CD4-positive, CD25-positive, alpha-beta regulatory T cell (primary cell): ENCODE measurements at places on chromosomes 7 and 10.

DNA sequence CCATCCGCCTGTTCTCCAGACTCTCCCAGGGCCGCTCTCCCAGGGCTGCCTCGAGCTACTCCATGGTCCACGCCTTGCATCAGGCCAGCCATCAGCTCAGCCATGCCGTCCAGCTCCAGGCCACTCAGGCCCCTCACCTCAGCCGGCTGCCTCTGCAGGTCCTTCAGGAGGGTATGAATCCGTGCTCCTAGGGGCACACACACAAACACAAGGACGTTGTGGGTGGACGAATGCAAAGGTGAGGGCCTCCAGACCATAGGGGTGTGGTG lies 449.4 kb downstream of the PTPRN2 start:
- H3K27me3 ChIP-seq, result no peaks in the 10 kb centered on the region
- DNase-seq, result no peak
- no peak overlapping the region for H3K4me3 ChIP-seq
- H3K36me3 ChIP-seq, result no peaks in the 10 kb centered on the region
- no peak overlapping the region for H3K27ac ChIP-seq

DNA sequence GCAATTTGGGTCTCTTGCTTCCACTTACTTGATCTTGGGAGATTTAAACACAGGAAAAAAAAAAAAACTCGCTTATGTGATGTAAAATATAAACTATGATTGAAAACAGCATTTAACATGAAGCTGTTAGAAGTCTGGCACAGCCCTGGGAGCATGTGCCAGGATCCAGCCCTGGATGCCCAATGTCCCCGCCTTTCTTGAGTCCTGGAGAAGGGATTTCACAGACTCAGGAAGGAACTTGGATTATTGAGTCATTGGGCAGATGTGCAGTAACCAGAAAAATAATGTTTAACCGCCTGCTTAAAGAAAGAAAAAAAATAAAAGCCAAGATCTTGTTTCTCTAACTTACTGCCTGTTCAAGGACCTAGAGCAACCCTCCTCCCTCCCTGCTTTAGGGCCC lies 3.7 kb upstream of the JCAD start:
- no peak for DNase-seq
- H3K4me3 ChIP-seq, result no peak overlapping the region
- H3K27ac ChIP-seq, result no peak overlapping the region
- H3K36me3 ChIP-seq, result no peaks in the 10 kb centered on the region
- H3K4me1 ChIP-seq, result peaks cover 4% of the 10 kb centered on the region

- H3K4me1 ChIP-seq, result no peaks in the 10 kb centered on the region
- H3K27ac ChIP-seq, result no peak overlapping the region
- no peak for DNase-seq
- no peak overlapping the region for H3K4me3 ChIP-seq
- H3K36me3 ChIP-seq, result no peaks in the 10 kb centered on the region
- H3K27me3 ChIP-seq, result no peaks in the 10 kb centered on the region
These were observed 377.3 kb upstream of the STEAP1 start for GRCh38 chr7:89776980-89777379.

GRCh38 chr7:33789871-33790630 lies 115.3 kb upstream of the BMPER start:
- no peaks in the 10 kb centered on the region for H3K27me3 ChIP-seq
- no peaks in the 10 kb centered on the region for H3K4me1 ChIP-seq
- no peaks in the 10 kb centered on the region for H3K36me3 ChIP-seq
- no peak overlapping the region for H3K4me3 ChIP-seq
- H3K27ac ChIP-seq, result no peak overlapping the region
- no peak for DNase-seq

DNA sequence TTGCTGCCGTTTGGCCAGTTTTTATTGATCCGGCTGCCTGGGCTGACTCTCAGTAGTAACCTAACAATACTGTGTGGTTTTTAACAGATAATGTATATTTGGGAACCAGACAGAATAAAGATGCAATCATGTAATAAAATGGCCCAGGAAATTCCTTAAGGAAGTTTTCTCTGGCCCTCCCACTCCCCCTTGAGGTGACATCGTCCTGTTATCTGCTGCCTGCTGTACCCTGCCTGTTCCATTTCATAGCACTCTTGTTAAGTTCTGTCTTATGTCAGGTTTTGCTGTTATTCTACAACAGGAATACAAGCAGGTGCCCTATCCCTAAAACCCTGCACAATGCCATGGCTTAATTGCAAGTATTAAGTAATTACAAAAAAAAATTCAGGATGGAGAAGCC lies 12.5 kb downstream of the ITGB8 start:
- H3K36me3 ChIP-seq, result no peaks in the 10 kb centered on the region
- H3K27ac ChIP-seq, result no peak overlapping the region
- H3K4me3 ChIP-seq, result no peak overlapping the region
- DNase-seq, result no peak

- peaks cover 71% of the 10 kb centered on the region for H3K4me1 ChIP-seq
- no peaks in the 10 kb centered on the region for H3K36me3 ChIP-seq
These were observed 12.4 kb upstream of the GSTK1 start for GRCh38 chr7:143250822-143251221.

DNA sequence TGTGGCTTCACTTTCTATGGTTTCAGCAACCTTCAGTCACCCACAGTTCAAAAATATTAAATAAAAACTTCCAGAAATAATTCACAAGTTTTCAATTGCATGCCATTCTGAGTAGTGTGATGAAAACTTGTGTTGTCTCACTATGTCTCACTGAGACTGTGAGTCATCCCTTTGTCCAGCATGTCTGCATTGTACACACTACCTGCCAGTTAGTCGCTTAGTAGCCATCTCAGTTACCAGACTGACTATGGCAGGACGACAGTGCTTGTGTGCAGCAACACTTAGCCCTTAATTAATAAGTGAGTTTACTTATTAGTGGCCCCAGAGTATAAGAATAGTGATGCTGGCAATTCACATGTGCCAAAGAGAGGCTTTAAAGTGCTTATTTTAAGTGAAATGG lies 22.5 kb downstream of the CCDC186 start:
- H3K27me3 ChIP-seq, result no peaks in the 10 kb centered on the region
- no peak for DNase-seq
- peaks cover 66% of the 10 kb centered on the region for H3K36me3 ChIP-seq
- H3K27ac ChIP-seq, result no peak overlapping the region
- no peaks in the 10 kb centered on the region for H3K4me1 ChIP-seq
- H3K4me3 ChIP-seq, result no peak overlapping the region

DNA sequence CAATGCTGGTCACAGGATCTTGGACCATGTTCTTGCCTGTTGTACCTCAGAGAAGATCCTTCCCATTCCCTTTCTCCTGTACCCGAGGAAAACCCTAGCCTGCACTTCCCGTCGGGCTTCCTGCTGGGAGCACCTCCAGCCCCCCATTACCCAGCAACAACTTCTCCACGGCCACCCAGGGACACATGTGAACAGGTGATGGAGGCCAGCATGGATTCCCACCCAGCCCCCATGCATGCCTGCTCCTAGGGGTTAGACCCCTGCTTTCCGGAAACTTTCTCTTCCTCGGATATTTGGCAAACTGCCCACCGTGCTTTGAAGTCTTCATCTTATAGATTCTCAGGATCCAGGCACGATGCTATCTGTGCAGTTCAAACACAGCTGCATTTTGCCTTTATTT lies 67.3 kb downstream of the CALML3 start:
- H3K4me3 ChIP-seq, result no peak overlapping the region
- H3K4me1 ChIP-seq, result no peaks in the 10 kb centered on the region
- no peaks in the 10 kb centered on the region for H3K36me3 ChIP-seq
- no peak for DNase-seq
- H3K27ac ChIP-seq, result no peak overlapping the region

DNA sequence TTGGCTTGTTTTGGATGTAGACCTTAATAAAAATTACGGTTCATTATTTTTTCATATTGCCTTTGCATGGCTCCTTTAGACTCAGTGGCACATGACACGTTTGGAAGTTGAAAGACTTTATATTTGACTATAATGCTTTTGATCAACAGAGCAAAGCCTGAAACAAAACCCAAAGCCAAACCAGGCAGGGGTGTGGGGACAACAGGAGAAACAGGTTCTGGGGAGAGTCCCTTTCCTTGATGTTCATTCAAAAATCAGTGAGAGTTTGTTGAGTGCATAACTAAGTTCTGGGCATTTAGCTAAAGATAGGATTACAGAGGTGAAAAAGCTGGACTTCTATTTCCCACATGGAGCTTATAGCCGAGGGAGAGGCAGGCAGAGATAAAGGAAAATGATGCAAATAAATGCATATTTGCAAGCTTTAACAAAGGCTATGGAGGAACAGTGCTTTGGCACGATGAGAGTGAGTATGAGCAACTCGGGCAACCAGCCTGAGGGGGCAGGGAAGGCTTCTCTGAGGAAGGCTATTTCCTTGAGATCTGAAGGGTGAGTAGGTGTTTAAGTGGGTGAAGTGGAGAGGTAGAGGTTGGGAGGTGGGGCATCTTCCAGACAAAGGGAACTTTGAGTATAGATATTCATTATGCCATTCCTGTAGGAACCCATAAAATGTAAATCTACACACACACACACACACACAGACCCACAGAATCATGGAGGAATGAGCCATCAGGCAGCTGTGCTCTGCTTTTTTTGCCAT lies 34.5 kb upstream of the PDZD8 start:
- peaks cover 5% of the 10 kb centered on the region for H3K27me3 ChIP-seq
- H3K4me1 ChIP-seq, result no peaks in the 10 kb centered on the region
- H3K4me3 ChIP-seq, result no peak overlapping the region
- H3K27ac ChIP-seq, result no peak overlapping the region
- DNase-seq, result no peak

DNA sequence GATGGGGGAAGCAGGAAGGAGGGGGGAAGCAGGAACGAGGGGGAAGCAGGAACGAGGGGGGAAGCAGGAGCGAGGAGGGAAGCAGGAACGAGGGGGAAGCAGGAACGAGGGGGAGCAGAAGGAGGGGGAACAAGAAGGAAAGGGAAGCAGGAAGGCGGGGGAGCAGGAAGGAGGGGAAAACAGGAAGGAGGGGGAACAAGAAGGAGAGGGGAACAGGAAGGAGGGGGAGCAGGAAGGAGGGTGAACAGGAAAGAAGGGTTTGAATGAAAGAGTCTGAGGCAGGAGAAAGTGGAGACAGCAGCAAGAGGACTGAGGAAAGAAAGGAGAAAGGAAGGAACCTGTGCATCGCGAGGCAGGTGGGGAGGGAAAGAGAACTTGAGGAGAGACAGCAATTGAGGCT lies 256.6 kb downstream of the PTEN start:
- no peak overlapping the region for H3K27ac ChIP-seq
- H3K4me1 ChIP-seq, result peaks cover 29% of the 10 kb centered on the region
- no peaks in the 10 kb centered on the region for H3K27me3 ChIP-seq
- no peak for DNase-seq
- H3K36me3 ChIP-seq, result no peaks in the 10 kb centered on the region
- H3K4me3 ChIP-seq, result no peak overlapping the region

- H3K27ac ChIP-seq, result no peak overlapping the region
- no peaks in the 10 kb centered on the region for H3K36me3 ChIP-seq
- no peaks in the 10 kb centered on the region for H3K4me1 ChIP-seq
- no peak overlapping the region for H3K4me3 ChIP-seq
- no peaks in the 10 kb centered on the region for H3K27me3 ChIP-seq
- DNase-seq, result no peak
These were observed 79.6 kb downstream of the NHLRC2 start for GRCh38 chr10:113933894-113934532.

GRCh38 chr7:4797858-4798705 lies 22.7 kb downstream of the AP5Z1 start:
- H3K4me3 ChIP-seq, result no peak overlapping the region
- H3K36me3 ChIP-seq, result no peaks in the 10 kb centered on the region
- no peaks in the 10 kb centered on the region for H3K4me1 ChIP-seq
- DNase-seq, result peak; percentile 25

- no peak overlapping the region for H3K4me3 ChIP-seq
- H3K27me3 ChIP-seq, result no peaks in the 10 kb centered on the region
- DNase-seq, result no peak
- no peak overlapping the region for H3K27ac ChIP-seq
- no peaks in the 10 kb centered on the region for H3K4me1 ChIP-seq
These were observed 15.6 kb downstream of the ASB4 start for GRCh38 chr7:95501261-95501832.

DNA sequence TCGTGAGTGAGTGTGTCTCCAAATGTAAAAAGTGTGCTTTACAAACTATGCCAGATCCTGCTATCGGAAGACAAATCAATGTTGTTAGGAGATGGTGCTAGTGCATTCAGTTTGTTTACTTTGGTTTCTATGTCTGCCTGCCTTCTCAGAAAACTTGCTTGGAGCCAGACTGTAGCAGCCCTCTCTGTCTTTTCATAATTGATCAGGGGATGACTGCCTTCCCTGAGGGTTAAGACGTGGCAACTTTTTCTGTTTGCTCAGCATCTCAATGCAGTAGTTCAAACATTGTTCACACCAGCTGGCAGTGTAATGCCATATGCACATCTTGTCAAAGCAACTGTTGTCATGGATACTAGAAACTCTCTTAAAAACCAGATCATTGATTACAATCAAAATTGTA lies 118.5 kb downstream of the FOXP2 start:
- H3K4me3 ChIP-seq, result no peak overlapping the region
- H3K4me1 ChIP-seq, result no peaks in the 10 kb centered on the region
- H3K36me3 ChIP-seq, result no peaks in the 10 kb centered on the region

DNA sequence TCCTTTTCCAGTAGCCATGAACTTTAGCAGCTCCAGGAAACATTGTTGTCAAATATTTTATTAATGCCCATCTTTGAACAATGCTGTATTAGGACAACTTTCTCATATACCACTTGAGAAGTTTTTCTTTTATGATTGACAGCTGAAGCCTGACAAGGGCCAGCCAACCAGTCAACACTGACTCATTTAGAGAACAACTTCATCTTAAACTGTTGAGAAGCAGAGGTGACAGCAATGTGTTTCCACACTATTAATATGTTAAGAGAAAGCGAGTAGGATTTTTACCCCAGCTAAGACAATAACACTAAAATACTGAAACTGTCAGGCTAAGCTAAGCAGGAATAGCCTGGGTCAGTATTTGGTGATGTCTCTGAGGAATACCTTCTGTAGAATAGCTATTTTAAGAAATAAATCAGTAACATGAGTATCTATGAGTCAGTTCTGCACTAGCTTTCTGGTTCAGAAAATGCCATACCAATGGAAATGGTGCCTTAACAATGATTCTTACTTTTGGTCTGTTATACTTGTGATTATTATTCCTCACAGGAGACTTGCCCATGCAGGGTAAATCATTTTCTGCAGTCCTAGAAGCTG lies 168.8 kb upstream of the POT1 start:
- H3K27ac ChIP-seq, result no peak overlapping the region
- no peak for DNase-seq
- no peaks in the 10 kb centered on the region for H3K36me3 ChIP-seq
- H3K4me1 ChIP-seq, result no peaks in the 10 kb centered on the region
- H3K4me3 ChIP-seq, result no peak overlapping the region
